ENCODE measurements at places on chromosomes 1 and 21.
A peak's percentile ranks its signal among the peaks of the same experiment; 100 is the strongest.

GRCh38 chr21:41956926-41957729 lies 3.3 kb upstream of the C2CD2 start:
- no peak for DNase-seq

- DNase-seq, result no peak
Observed at GRCh38 chr1:227134686-227135314, 183.5 kb downstream of the CDC42BPA start.

GRCh38 chr1:34066166-34066565 lies 98.9 kb downstream of the CSMD2 start:
- no peak for DNase-seq

- peak; percentile 48 for DNase-seq
Observed at GRCh38 chr1:24830680-24831272, 85.5 kb downstream of the CLIC4 start.

DNA sequence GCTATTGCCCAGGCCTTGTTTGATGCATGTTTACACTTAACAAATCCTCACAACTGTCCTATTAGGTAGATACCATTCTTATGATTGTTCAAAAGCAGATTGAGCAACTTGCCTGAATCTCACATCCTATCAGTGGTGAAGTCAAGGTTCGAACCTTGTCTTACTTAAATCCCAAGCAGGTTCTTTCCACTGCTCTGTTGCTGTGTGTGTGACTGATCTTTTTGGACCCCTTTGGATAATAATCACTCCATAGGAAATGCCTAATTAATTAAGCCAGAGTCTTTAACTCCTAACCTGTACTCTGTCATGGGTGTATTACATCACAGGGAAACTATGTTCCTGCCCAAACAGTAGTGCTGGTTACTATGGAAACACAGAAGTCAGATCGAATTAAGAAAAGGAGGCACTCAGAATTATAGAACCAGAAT lies 84.2 kb downstream of the SPATA46 start:
- DNase-seq, result no peak

DNA sequence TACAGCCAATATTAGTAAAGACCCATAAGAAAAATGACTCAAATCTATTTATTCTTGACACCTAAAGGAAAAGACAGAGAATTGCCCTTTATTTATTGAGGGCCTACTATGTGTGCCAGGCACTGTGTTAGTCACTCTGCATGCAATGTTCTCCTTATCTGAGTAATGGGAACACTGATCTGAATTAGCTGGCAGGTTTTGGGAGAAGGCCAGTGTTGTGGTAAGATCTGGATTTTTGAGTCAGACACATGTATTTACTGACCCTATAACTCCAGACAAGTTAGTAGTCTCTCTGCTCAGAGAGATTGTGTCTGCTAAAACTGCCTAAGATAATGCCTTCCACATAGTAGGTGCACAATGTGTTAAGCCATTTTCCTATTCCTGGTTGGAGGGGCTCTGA lies 17.3 kb downstream of the LCE4A start:
- no peak for DNase-seq

GRCh38 chr1:37630426-37631028 lies 4.2 kb downstream of the RSPO1 start:
- no peak for DNase-seq

DNA sequence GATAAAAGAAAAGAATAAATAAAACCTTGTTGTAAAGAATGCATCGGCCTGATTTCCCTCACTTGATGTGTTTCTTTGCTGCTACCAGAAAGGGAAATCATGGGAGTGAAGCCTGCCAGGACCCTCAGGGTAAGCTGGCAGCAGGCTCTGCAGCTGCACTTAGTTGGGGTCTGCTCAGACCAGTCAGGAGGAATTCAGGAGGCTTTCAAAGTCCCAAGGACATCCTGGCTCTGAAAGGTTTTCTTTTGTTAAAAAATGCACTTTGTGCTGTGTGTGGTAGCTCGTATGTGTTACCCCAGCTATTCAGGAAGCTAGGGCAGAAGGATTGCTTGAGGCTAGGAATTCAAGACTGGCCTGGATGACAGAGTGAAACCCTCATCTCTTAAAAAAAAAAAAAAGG lies 254.8 kb downstream of the ZNF648 start:
- no peak for DNase-seq

- no peak for DNase-seq
Observed at GRCh38 chr1:200627575-200628222, 7.1 kb upstream of the KIF14 start.

GRCh38 chr1:91501971-91502671 lies 1.5 kb downstream of the CDC7 start:
- no peak for DNase-seq

DNA sequence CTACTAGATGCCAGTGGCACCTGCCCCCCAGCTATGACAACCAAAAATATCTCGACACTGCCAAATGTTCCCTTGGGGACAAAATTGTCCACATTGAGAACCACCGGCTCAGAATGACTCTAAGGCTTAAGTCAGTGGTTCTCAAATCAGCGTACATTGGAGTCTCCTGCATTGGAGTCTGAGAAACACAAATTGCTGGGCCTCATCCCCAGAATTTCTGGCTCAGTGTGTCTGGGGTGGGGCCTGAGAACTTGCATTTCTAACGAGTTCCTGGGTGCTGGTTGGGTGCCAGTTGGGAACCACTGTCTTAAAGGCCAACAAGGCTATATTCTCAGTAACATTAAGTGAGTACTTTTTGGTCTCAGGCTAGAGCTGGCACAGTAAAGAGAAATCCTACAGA lies 77.7 kb upstream of the GADD45A start:
- no peak for DNase-seq

DNA sequence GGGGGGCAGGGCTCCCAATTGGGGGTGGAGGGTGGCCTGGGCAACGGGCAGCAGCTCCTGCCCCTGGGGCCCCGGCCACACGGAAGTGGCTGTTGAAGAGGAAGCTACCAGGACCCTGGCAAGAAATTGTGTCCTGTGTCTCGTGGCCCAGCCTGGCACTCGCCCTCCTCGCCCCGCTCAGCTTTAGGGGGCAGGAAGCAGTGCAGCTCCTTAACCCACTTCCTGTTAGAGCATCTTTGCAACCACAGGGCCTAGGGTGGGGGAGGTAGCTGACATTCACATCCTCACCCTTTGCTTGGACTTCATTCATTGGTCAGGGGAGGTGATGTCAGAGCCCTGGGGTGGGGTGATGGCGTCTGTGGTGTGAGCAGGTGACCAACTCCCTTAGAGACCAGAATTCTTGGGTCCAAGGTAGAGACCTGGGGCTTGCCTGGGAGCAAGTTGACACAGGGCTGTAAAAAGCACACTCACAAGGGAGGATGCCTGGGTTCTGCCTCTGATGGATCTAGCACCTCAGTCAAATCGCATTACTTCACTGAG lies at the start of gene ARHGAP30:
Gene ARHGAP30, minus strand, starts transcription at position 161 of the 540 bp plus-strand sequence. CDS start 267 bp downstream, outside the sequence.
- no peak for DNase-seq

GRCh38 chr1:183476081-183476480 lies 3.8 kb downstream of the SMG7 start:
- DNase-seq, result no peak

DNA sequence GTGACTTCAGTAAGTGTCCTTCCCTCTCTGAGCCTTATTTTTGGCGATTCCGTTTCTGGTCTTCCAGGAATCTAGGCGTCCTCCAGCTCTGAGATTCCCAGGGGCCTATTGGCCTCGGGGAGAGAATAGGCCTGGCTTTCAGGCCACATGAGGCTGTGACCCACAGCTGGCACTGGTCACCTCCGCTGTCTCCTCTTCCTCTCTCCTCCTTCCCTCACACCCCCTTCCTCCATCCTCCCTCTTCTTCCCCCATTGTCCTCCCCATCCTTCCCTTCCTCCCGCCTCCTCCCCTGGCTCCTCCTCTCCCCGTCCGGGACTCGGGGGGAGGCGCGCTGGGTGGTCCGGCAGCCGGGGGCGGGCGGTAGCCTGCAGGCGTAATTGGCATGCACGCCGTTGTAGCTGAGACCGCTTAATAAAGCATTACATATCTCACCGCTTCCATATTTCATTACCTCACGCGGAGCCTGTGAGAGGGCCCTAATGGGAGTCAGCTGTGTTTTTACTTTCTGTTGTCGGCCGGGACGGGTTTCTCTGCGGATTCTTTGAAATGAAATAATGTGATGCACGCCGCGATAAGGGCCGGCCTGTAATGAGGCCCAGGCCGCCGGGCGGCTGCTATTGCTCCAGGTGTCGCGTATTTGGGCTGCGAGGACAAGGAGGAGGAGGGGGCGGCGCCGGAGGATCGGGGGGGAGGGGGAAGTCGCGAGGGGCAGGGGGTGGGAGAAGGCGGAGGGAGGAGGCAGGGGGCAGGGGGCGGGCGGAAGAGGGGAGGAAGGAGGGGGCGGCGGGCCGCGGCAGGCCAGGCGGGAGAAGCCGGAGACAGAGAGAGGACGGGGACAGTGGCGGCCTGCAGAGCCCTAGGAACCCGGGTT lies 95.3 kb downstream of the FOXD2 start:
- DNase-seq, result peak; percentile 68

DNA sequence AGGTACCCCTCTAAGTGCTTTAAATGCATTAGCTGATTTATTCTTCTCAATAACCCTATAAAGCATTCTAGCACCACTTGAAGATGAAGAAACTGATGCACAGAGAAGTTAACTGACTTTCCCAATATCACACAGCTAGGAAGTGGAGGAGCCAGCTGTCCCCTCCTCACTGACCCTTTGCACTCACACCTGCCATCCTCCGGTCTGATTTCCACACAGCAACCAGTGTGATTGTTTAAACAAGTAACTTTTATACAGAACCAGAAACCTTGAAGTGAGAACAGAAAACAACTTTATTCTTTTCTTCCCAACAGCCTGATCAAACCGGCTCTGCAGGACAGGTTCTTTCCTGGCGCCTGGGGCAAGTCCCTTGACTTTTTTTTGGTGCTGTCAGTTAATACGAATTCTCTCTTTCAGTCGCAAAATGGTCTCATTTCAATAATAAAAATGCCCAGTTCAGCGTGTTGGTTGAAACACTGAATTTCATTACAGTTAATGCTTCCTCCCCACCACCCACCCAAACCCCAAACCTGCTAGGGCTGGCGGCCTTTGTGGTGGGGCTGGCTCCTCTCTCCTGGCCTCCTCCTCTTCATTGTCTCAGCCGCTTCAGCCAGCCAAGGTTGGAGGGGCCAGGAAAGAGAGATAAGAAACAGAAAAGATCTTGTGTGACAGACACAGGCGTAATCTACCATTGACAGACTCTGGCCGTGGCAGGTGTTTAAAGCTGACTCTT lies 26.4 kb upstream of the EEIG2 start:
- DNase-seq, result no peak

DNA sequence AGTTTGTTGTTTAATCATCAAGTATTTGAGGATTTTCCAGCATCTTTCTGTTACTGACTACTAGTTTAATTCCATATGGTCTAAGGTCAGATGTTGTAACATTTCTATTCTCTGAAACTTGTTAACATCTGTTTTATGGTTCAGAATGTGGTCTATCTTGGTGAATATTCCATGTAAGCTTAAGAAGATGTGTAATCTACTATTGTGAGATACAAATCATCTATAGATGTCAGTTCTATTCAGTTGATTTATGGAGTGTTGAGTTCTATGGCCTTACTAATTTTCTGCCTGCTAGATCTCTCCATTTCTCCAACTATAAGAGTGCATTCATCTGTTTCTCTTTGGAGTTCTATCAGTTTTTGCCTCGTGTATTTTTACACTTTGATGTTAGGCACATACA lies 31.5 kb downstream of the WARS2 start:
- DNase-seq, result no peak

DNA sequence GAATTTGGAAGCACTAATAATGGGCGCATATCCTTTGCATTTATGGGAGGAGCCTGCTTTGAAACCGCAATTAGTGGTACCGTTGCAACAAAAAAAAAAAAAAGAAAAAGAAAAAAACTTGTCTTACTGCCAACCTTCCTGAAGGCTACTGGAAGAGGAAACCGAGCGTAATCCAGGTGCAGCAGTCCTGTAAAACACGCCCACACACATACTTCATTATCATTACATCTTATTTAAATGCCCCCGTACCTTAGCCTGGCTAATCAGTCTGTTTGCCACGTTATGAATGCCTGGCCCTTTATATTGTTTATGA lies 686 bp upstream of the ZNF281 start:
- DNase-seq, result peak; percentile 78

DNA sequence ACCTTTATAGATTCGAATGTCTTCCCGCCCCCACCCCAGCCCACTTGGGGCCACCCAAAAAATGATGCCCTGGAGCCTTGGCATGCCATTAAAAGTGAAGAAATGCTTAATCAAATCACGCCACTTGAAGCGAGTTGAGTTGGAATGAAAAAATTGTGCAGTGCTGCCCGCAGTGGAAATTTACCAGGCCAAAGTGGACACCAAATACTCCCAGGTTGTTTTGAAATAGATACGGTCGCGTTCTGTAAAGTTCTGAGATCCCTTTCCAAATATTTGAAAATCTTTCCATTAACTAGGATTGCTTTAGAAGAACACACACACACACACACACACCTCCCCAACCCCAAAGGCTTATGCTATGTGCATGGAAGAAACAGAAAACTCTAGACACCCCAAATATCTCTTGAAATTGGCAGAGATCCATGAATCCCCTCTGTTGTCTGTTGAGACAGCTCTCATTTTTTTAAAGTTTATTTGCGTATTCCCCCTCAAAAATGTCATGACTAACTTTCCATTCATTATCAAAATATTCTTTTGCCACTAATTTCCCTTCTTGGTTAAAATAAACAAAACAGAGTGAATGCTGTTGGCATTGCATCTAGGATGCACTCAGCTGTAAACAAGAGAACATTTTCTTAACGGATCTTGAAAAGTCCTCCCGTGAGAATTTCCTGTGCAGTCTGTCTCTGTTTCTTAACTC lies 142.3 kb upstream of the KCNE2 start:
- no peak for DNase-seq
